NT2/D1 (cell line): ENCODE measurements at places on chromosomes 7 and 10.

GRCh38 chr7:6637544-6638229 lies 569 bp downstream of the ZNF316 start:
- DNase-seq = no peak

DNA sequence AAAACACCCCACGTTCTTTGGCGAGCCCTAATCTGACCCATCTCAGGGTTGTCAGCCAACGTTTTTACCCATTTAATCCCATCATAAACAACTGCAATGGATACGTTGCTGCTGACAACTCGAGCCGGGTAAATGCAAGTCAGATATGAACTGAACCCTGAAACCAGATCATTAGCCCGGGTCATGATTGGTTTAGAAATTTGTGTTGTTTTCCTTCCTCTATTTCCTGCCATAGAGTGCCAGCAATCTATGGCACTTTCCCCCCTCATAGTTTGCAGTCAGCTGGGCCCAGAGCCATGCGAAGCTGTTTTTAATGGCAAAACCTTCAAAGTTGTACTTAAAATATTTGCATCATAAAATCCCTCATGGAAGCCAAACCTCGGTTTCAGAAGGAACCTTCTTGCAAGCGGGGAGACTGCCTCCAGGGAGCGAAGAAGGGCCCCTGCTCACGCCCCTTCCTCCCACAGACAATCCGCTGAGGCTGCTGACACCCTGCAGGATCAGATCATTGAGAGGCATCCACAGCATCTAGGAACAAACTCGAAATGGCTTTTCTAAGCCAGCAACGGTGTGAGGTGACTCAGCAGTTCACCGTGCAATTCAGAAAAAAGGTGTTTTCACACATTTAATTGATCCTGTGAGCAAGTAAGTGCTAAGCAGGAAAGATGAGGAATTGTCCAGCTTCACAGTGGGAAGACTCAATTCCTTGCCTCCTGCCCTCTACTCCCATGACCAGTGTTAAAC lies 710.1 kb downstream of the PARD3 start:
- DNase-seq = no peak

DNA sequence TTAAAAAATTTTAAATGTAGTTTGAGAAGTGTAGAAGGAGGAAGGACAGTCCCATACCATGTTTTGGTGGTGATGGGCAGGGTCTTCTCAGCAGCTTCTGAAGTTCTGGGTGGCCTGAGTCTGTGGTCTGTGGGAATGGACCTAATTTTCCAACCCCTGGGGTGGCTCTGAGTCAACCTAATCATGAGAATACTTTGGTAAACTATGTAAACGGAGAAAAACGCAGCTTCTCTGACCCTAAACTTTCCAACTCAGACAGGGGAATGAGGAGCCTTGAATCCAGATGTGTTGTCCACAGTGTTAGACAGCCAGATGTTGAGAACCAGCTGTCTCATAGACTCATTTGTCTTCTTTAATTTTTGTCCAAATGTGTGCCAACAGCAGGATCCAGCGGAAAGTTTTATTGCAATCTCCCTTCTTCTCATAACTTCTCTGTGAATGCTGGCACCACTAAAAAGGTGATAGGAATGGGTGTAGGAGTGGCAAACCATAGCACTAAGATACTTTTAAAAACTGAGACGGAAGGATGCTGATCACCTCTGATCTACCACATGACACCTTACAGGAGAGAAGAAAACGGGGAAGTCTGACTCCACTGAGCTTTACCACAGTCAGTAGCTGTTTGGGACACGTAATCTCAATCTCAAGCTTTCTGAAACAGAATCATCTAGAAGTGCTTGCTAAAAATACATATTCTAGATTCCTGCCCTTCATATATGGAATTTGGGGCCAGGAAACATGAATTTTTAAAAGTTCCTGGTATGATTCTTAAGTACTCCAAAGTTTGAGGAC lies 90.5 kb upstream of the PHYHIPL start:
- no peak for DNase-seq

- DNase-seq = no peak
Measured at GRCh38 chr10:36457751-36458150, 667.6 kb upstream of the ANKRD30A start.

DNA sequence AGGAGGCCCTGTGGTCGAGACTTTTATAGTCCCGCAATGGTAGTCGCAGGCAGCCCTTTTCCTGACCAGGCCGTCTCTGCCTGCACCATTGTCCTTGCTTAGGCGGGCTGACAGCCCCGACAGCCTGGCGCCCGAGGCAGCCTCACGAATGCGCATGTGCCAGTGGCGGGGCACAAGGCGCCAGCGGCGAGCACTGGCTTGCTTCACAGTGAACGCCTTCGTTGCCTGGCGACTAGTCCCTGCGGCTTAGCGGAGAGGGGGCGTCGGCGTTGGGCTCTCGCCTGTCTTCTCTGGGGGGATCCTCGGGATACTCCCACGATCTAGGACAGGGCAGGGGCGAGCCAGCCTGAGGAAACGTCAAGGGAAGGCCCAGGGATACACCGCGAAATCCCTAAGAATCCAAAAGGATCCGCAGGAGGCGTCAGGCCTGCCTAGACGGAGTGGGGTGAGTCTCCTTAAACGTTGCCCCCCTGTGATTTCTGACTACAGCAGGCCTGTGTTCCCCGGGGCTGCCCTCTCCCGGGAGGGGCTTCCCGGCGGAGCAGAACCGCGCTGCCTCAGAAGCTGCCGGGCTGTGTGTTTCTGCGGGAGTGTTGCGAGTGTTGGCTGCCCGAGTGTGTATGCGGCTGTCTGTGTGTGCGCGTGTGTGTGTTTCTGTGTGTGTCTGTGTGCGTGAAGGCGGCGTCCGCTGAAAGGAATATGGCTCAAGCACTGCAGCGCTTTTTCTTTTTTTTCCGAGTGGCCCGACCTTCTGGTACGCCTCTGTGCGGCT lies 20.5 kb upstream of the ZNF273 start:
- peak; percentile 57 for DNase-seq

DNA sequence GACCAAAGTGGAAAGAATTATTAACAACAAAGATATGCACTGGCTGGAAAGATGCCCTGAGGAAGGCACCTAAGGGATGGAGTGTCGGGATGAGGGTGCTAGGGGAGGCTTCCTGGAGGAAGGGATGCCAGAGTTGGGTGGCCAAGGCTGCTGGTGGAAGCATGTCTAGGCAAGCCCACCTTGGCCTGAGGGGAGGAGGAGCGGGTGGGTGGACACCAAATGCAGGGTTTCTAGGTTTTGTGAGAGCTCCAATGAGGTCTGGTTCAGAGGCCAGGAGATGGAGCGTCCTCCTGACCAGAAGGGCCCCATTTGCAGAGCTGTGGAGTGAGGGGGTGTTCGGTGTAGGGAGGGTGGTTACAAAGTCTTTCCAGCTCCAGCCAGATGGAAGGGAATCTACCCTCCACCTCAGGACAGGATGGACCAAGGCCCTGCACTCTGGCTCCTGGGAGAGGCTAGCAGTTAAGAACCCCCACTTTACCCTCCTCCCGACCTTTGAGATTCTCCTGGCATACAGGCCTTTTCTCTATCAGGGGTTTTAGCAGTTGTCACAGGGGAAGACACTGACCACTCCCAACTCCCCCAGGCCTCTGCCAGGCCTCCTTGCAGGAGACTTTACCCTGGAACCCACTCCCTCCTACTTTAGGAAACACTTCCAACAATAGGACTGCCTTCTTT lies 3.0 kb upstream of the DDIT4 start:
- DNase-seq = no peak

DNA sequence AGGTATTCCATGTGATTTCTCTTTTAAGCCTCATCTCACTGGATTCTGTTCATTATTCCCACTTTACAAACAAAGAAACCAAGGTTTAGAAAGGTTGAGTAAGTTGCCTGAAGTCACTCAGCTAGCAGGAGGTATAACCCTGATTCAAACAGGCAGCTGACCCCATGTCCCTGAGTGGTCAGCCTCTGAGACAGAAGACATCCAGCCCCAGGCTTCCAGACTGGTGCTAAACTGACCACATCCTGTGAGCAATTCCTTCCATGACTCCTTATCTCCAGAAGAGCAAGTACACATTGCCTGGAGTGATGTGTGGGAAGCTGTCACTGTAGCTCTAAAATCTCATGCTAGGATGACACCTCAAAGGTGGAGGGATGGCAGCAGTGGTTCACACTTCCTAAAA lies 3.7 kb downstream of the PLPP4 start:
- DNase-seq = no peak

GRCh38 chr7:55052741-55053427 lies 34.1 kb downstream of the EGFR start:
- DNase-seq = no peak

- no peak for DNase-seq
Measured at GRCh38 chr7:121563177-121563576, 167.1 kb upstream of the FAM3C start.

GRCh38 chr10:7411671-7412128 lies 866 bp upstream of the SFMBT2 start:
- no peak for DNase-seq

- no peak for DNase-seq
Measured at GRCh38 chr10:107986571-107986970, 822.1 kb upstream of the SORCS1 start.

DNA sequence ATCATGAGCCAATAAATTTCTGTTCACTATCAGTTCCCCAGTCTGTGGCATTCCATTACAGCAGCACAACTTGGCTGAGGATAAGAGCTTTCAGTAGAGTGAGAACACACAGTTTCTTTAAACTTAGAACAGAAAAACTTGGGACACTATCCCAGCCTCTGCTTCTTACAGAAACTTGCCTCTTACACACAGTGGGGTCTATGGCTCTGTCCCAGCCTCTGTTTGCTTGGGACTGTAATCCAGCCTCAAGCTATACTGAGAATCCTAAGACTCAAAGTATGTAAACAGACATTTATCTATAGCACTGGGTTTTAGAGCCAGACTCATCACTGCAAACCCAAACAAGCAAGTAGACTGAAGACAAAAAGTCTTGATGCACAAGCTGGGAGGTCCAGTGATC lies 355.8 kb upstream of the VSTM2A start:
- no peak for DNase-seq

DNA sequence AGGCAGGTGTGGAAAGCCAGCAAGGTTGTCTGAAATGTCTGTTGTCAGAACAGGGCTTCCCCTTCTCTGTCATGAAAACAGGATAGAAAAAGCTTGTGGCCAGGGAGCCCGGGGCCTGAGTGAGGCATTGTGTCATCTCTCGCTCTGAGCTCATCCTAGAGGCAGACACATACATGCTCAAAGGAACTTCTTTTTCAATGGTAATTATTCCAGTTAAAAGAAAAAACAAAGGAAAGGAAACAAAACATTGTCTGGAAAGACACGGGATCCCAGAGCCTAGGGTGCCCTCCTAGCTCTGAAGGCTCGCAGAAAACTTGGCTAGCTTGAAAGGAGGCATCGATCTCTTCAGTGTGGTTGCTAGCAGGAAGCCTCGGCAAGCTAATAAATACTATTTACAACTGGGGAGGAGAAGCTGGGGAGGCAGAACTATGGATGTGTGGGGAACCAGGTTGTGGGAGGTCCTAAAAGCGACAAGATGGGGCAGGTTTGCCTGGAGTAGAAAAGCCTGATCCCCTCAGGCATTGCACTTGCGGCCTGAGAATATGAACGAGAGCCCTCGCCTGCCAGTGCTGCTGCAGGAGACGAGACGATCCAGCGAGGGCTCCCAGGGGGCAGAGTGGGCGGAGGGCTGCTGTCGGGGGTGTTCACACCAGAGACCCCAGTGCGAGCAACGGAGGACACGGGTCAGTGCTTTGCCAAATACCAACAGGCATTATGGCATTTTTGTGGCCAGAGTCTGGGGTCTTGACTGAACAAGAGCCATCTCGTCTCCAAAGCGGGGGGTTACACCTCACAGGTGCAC lies 32.8 kb upstream of the DGKI start:
- peak; percentile 79 for DNase-seq

GRCh38 chr7:47387506-47387905 lies 194.4 kb downstream of the TNS3 start:
- DNase-seq = no peak

DNA sequence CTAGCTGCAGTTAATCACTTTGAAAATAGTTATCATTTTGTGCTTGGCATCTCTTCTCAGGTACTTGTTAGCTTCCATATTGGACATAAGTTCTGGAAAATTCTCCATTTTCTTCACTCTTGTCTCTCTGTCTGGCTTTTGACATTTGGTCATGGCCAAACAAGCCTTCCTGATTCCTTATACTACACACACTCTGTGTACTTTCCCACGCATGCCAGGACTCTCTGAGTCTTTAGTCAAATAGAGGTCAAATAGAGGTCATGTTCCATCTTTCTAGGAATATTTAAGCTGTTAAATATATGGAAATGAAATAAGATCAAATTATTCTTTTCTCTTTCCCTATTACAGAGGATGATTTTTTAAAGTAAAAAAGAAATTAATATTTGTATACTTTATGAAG lies 235.5 kb upstream of the PLXDC2 start:
- no peak for DNase-seq

GRCh38 chr10:74786126-74786525 lies 40.3 kb upstream of the KAT6B start:
- DNase-seq = no peak

DNA sequence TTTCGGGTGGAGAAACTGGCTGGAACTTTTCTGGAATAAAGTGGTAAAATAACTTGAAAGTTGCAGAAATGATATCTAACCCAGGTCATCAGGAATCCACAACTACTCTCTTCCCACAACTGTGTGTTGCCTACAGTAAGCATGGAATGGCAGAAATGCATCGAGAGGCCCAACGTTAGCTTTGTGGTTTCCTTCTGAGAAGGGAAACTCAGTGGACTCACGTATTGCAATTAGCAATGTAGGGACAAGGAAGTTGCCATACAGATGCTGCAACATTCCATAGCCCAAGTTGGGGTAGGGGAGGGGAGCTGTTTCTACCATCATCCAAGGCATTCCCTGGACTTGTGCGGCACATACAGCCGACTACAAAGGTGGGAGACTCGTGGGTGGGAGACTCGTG lies 1.9 kb downstream of the PON1 start:
- no peak for DNase-seq

DNA sequence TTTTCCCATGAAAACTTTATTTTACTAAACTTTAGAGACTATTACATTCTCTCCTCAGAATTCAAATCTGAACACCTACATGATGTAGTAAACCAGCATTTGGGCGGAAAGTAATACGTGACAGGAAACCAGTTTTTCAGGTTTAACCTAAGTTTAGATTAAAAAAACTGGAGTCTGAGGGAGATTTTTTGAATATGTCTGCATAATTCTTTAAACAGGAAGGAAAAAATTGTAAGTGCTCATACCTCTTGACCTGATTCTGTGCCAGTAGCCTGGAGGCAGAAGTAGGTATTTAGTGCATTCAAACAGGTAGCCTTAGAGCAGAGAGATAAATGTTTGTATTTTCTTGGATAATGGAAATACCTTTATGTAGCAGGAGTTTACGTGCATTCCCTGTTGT lies 224.3 kb downstream of the MDFIC start:
- no peak for DNase-seq

GRCh38 chr7:33511778-33512177 lies 382.4 kb downstream of the BBS9 start:
- DNase-seq = no peak

- DNase-seq = no peak
Measured at GRCh38 chr7:90320418-90320800, 695 bp downstream of the FAM237B start.
